CD4-positive, alpha-beta T cell treated with Interferon alpha-2 for 1 hour (primary cell): ENCODE measurements at places on chromosomes 12 and 14.

- no peak for DNase-seq
These were observed 4.7 kb downstream of the P2RX2 start for GRCh38 chr12:132623072-132623869.

- DNase-seq: no peak
These were observed 356 bp upstream of the ZC3H14 start for GRCh38 chr14:88562532-88562830.

GRCh38 chr14:57533214-57533613 lies 39.6 kb upstream of the CCDC198 start:
- DNase-seq: no peak

DNA sequence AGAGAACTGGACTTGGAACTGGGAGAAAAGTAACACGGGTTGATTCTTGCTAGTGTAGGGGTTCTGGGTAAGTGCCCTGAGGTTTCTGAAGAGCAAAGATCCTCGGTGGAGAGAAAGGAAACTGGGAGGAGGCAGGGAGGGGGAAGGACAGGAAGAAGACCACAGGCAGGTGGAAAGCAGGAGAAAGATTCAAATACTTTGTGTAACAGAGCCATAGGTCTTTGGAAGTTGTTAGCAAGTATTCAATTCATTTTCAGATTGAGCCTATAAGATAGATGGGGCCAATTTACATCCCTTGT lies 1.3 kb downstream of the PNP start:
- DNase-seq: no peak

GRCh38 chr14:44339231-44339630 lies 167.9 kb downstream of the FSCB start:
- DNase-seq: no peak

GRCh38 chr14:69135133-69135532 lies 17.8 kb downstream of the DCAF5 start:
- no peak for DNase-seq
